ENCODE measurements at places on chromosomes 2 and 18. TPM values are rescaled to one million over a fixed set of nuclear protein-coding genes. Genes with fewer than 3 reads are reported as not detected.

ASIC4 gene
- polyA plus RNA-seq, result 0.38 TPM

GRCh38 chr2:3059141-3059925, 318.3 kb downstream of the EIPR1 start:
- no peaks in the 10 kb centered on the region for H3K36me3 ChIP-seq
- no peak overlapping the region for H3K27ac ChIP-seq
- H3K4me3 ChIP-seq, result no peak overlapping the region
- no peaks in the 10 kb centered on the region for H3K4me1 ChIP-seq
- no peak for DNase-seq

- peaks cover 2% of the 10 kb centered on the region for H3K4me1 ChIP-seq
- DNase-seq, result no peak
- no peak overlapping the region for H3K27ac ChIP-seq
- H3K36me3 ChIP-seq, result no peaks in the 10 kb centered on the region
Observed at GRCh38 chr2:68431316-68431972, 35.6 kb downstream of the FBXO48 start.

GRCh38 chr2:239717706-239718105, 307.4 kb downstream of the NDUFA10 start:
- no peak overlapping the region for H3K27ac ChIP-seq
- no peaks in the 10 kb centered on the region for H3K36me3 ChIP-seq
- no peak overlapping the region for H3K4me3 ChIP-seq
- DNase-seq, result no peak
- no peaks in the 10 kb centered on the region for H3K4me1 ChIP-seq

DNA sequence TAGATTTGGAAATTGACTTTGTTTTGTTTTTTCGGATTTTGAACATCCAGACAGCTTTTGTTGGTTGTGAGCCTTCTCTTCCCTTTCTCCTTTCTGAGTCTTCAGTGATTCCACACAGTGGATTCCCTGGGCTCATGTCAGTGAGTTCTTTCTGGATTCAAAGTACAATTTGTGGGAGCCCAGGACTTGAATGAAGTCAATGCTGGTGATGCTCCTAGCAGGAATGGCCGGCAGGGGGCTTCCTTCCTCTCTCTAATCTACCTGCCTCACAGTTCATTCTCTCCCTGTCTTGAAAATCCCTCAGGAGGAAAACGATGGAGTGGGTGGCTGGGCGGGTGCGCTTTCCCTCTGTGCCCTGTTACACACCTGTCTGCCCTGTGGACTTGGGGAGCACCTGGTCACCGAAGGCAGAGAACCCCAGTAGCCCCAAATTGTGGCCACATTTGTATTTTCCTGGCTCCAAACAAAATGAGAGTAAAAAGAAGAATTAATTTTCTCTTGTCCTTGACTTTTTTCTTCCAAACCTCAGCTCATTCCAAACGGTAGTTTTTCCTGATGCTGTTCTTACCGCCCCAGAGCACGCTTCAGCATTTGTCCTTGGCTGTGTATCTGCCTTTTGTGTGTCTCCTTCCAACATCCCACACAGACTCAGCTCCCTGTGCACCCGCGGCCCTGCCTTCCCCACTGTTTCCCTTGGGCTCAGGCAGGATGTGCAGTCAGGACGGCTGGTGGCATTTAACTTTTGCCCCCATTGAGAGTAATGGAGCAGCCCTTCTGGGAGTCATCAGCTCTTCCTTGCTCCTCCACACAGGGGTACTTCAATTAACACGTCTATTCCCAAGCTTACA, 86.6 kb downstream of the MARCO start:
- no peaks in the 10 kb centered on the region for H3K27me3 ChIP-seq
- no peak overlapping the region for H3K27ac ChIP-seq
- no peaks in the 10 kb centered on the region for H3K4me1 ChIP-seq
- no peaks in the 10 kb centered on the region for H3K36me3 ChIP-seq

DNA sequence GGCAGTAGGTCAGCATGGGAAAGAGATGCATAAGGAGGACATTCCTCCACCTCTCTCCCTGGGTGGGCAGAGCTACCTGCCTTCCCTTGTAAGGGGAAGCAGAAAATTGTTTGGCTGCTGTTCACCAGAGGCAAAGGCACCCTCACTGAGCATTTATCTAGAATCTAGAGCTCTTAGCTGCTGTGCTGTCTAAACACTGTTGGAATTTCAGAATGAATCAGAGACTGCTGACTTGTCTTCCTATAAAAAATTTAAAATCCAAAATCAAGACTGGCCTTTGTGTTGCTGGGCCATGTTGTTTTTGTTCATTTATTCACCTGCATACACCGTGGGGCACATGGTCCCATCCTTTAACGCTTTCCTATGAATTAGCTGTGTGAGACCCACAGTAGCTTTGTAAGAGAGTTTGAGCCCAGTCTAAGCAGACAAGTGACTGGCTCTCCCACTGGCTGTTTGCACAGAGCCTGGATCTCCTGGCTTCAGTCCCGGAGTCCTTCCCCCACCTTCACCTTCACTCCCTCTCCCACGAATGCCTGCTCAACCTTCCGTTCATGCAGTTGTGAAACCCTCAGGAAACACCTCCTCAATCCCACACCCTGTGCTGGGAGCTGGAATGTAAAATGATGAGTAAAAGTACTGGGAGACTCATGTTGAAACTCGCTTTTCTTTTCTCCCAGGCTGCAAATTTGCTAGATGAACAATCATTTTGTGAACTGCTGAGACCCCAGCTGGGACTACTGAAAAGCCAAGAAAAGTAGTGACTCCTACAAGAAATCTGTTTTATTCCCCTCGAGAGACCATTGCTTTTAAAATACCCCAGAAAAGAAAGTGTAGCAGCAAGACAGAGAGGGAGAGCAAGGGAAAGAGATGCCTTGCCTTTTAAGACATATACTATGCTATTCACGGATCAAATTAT, 76.2 kb downstream of the FAM168B start:
- peak; percentile 46 for DNase-seq
- H3K27ac ChIP-seq, result no peak overlapping the region
- no peak overlapping the region for H3K4me3 ChIP-seq
- peaks cover 12% of the 10 kb centered on the region for H3K4me1 ChIP-seq

MYOM1 gene
- 18.2 TPM for polyA plus RNA-seq

- no peak overlapping the region for H3K4me3 ChIP-seq
- H3K27ac ChIP-seq, result no peak overlapping the region
- H3K36me3 ChIP-seq, result no peaks in the 10 kb centered on the region
- no peaks in the 10 kb centered on the region for H3K4me1 ChIP-seq
Observed at GRCh38 chr2:55910077-55910476, 13.5 kb downstream of the EFEMP1 start.

SGPP2 gene
- 0.80 TPM for polyA plus RNA-seq

DNA sequence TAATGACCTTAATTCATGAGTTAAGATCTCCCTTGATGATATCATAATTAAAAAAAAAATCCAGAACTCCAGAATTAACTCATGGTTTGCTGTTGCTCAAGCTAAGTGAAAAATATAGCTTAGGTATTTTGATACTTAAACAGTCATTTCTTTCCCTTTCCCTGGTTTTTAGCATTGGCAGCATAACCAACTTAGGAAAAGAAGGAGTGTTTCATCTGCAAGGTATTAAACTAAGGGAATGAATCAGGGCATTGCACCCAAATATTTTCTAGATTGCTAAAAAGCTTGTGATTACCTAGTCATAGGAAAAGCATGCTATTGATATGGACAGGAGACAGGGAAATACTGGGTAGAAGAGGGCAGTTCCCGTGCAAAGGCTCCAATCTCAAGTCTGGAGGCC, 207.2 kb downstream of the LRP1B start:
- H3K4me1 ChIP-seq, result no peaks in the 10 kb centered on the region
- no peak overlapping the region for H3K4me3 ChIP-seq
- DNase-seq, result no peak
- no peak overlapping the region for H3K27ac ChIP-seq
- no peaks in the 10 kb centered on the region for H3K27me3 ChIP-seq
- no peaks in the 10 kb centered on the region for H3K36me3 ChIP-seq

DNA sequence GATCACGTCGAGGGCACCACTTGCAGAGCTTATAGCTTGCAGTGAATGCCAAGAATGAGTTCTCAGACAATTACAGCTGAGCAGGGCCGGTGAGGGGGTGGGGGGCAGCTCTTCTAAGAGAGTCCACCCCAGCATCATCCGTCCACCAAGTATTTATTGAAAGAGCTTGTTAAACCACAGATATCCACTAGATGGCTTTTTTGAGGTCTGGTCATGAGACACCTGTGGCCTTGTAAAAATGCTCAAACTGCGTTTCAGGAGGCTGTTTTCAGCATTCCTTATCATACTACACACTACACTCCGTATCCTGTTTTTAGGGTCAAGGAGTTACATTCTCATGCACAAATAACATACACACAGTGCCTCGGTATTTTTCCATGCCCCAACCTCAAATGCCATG, 51.5 kb downstream of the DNAJC10 start:
- no peak for DNase-seq
- H3K4me1 ChIP-seq, result no peaks in the 10 kb centered on the region
- H3K27ac ChIP-seq, result no peak overlapping the region

COL3A1 gene
- 10.8 TPM for polyA plus RNA-seq

DNA sequence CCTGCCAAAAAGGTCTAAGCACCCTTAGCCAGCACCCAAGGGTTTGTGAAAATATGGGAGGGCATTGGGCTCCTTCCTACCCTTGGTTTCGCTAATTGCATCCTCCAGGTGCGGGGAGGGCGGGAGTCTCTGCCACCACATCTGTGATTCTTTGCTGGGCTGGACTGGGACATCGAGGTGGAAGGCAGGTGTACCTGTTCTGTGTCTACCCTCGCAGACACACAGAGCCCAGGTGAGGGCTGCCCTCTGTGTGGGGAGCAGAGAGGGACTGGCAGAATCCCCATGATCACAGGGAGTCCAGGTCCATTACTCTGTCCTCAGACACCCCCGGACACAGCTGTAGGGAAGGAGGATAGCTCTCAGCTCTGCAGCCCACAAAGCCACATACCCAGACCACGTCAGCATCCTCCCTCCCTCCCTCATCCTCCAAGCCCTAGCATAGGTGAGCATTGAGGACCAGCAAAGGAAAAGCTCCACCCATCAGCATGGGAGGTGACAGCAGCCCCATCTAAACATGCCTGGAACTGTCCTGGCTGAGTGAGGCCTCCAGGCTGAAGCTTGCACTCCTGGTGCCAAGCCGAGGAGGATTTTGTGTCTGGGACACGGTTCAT, 49.8 kb downstream of the PLB1 start:
- no peaks in the 10 kb centered on the region for H3K36me3 ChIP-seq
- no peak overlapping the region for H3K4me3 ChIP-seq
- no peak for DNase-seq
- H3K27ac ChIP-seq, result no peak overlapping the region
- H3K4me1 ChIP-seq, result no peaks in the 10 kb centered on the region

- no peaks in the 10 kb centered on the region for H3K36me3 ChIP-seq
- H3K4me3 ChIP-seq, result no peak overlapping the region
- no peak overlapping the region for H3K27ac ChIP-seq
- no peaks in the 10 kb centered on the region for H3K4me1 ChIP-seq
- no peak for DNase-seq
Observed at GRCh38 chr18:59918320-59918755, 18.5 kb downstream of the PMAIP1 start.

- no peaks in the 10 kb centered on the region for H3K4me1 ChIP-seq
- no peak for DNase-seq
- no peak overlapping the region for H3K4me3 ChIP-seq
- no peaks in the 10 kb centered on the region for H3K27me3 ChIP-seq
- H3K27ac ChIP-seq, result no peak overlapping the region
Observed at GRCh38 chr2:192288295-192288694, 93.6 kb upstream of the TMEFF2 start.

PLB1 gene
- polyA plus RNA-seq, result 1.4 TPM

DNA sequence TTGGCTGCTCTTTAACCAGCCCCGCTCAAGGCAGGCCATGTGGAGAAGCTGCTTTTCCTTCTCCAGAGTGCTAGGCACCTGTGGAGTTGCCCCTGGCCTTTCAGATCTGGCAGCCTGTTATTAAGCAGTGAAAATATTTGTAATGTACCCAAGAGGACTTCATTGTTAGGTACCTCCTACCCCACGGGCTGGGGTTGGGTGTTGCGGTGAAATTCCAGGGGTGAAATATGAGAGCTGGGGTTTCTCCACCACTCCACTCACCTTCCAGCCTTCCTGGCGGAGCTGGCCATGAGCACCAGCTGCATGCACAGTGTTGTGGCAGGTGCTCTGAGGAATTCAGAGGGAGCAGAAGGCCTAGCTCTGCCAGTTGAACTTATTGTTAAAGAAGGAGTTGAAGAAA, 39.1 kb downstream of the NTSR2 start:
- H3K36me3 ChIP-seq, result no peaks in the 10 kb centered on the region
- H3K4me1 ChIP-seq, result no peaks in the 10 kb centered on the region
- H3K27me3 ChIP-seq, result no peaks in the 10 kb centered on the region
- no peak for DNase-seq
- H3K4me3 ChIP-seq, result no peak overlapping the region
- H3K27ac ChIP-seq, result no peak overlapping the region

GRCh38 chr2:46885376-46885775, 30.2 kb downstream of the MCFD2 start:
- H3K27me3 ChIP-seq, result no peaks in the 10 kb centered on the region
- H3K27ac ChIP-seq, result no peak overlapping the region
- no peaks in the 10 kb centered on the region for H3K4me1 ChIP-seq
- H3K36me3 ChIP-seq, result no peaks in the 10 kb centered on the region
- no peak for DNase-seq
- no peak overlapping the region for H3K4me3 ChIP-seq

GRCh38 chr2:29233428-29233827, 118.2 kb downstream of the CLIP4 start:
- H3K4me1 ChIP-seq, result no peaks in the 10 kb centered on the region
- DNase-seq, result no peak
- H3K27ac ChIP-seq, result no peak overlapping the region
- no peaks in the 10 kb centered on the region for H3K36me3 ChIP-seq
- H3K4me3 ChIP-seq, result no peak overlapping the region

GRCh38 chr2:8391584-8391983, 290.3 kb upstream of the ID2 start:
- H3K27me3 ChIP-seq, result no peaks in the 10 kb centered on the region
- no peak overlapping the region for H3K4me3 ChIP-seq
- H3K36me3 ChIP-seq, result no peaks in the 10 kb centered on the region
- no peak for DNase-seq
- no peak overlapping the region for H3K27ac ChIP-seq

- peak; percentile 76 for DNase-seq
- peak within 1 kb of the TSS; percentile 77 for H3K27ac ChIP-seq
- peak within 1 kb of the TSS; percentile 29 for H3K4me3 ChIP-seq
- no peaks in the 10 kb centered on the region for H3K36me3 ChIP-seq
- no peaks in the 10 kb centered on the region for H3K27me3 ChIP-seq
Observed at GRCh38 chr18:23134780-23135549, at the start of gene CABLES1. CABLES1 (plus strand) TSS chr18:23135485; CDS start chr18:23135763, 278 bp downstream.

COL5A2 gene
- 2.2 TPM for polyA plus RNA-seq

DNA sequence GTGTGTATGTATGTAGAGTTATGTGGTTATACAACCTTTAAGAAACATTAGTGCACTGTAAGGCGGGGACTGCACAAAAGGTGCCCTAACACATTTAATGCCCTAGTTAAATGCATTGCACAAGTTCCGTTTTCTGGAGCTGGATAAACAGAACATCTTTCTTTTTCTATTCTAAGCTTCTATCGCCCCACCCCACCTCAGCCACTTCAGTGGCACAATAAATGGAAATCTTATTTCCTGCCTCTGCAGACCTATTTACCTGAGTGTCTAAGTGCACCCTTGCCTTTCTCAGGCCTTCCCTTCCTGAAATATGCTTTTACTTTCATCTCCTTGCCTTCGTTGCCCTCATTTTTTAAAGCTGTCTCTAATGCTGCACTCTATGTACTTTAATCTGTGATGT, 123.5 kb downstream of the TANC1 start:
- H3K27me3 ChIP-seq, result no peaks in the 10 kb centered on the region
- DNase-seq, result no peak
- H3K4me1 ChIP-seq, result peaks cover 12% of the 10 kb centered on the region
- no peak overlapping the region for H3K4me3 ChIP-seq
- no peak overlapping the region for H3K27ac ChIP-seq
- no peaks in the 10 kb centered on the region for H3K36me3 ChIP-seq
